ENCODE measurements at places on chromosomes 1 and 21. TPM values are rescaled to one million over a fixed set of nuclear protein-coding genes. Genes with fewer than 3 reads are reported as not detected.

The YTHDF2 gene
- 41.4 TPM for total RNA-seq

The RGS5 gene
- 4.0 TPM for total RNA-seq

The NUF2 gene
- total RNA-seq, result 1.3 TPM

The METTL25B gene
- total RNA-seq, result 14.3 TPM

The SLC5A9 gene
- total RNA-seq, result not detected

The HDAC1 gene
- total RNA-seq, result 80.1 TPM

The RAB3B gene
- total RNA-seq, result 7.0 TPM

Measured in smooth muscle cell of bladder (primary cell).